Kidney epithelial cell (primary cell): ENCODE measurements at places on chromosomes 2 and 18.

- peak; percentile 57 for DNase-seq
Measured at GRCh38 chr2:12486205-12487118, 230.3 kb upstream of the TRIB2 start.

GRCh38 chr2:115161081-115161770, 718.8 kb downstream of the DPP10 start:
- no peak for DNase-seq

- no peak for DNase-seq
Measured at GRCh38 chr2:11939523-11939922, 193.1 kb downstream of the LPIN1 start.

- no peak for DNase-seq
Measured at GRCh38 chr2:190683802-190684201, 34.9 kb downstream of the NAB1 start.

DNA sequence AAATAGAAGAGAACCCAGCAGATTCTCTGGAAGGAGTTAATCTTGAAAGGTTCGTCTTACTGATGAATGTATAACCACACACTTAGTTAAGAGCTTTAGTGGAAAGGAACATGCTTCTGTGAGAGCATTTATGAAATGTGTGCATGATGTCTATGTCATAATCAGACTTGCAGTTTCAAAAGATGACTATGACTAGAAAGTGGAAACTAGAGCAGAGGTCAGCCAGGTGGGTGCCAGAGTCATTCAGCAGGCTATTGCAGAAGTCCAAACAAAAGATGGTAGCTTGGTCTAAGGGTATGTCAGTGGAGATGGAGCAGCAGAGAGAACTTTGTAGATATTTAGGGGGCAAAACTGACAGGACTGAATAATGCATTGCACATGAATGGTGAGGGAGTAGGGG, 825.8 kb downstream of the DCC start:
- DNase-seq = no peak

DNA sequence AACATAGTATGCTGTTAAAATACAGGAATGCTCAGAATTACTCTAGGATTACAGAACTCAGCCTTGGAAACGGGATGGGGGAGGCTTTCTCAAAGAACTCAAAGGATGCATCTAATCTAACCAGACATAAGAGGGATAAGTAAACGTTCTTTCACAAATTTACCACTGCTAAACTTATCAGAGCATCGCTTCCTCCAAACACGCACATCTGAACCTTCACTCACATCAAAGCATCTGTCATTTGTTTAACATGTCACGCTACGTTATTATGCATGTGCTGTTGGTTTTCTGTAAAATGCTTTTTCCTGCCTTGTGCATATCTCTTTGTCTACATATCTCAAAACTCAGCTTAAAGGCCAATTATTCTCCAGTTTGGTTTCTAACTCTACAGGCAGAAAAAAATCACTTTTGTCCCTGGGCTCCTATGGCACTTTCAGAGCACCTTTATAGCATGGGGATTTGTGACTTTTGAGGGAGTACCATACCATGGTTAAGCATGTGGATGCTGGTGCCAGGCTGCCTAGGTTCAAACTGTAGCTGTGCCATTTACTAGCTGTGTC, 106.7 kb upstream of the FSHR start:
- DNase-seq = no peak

DNA sequence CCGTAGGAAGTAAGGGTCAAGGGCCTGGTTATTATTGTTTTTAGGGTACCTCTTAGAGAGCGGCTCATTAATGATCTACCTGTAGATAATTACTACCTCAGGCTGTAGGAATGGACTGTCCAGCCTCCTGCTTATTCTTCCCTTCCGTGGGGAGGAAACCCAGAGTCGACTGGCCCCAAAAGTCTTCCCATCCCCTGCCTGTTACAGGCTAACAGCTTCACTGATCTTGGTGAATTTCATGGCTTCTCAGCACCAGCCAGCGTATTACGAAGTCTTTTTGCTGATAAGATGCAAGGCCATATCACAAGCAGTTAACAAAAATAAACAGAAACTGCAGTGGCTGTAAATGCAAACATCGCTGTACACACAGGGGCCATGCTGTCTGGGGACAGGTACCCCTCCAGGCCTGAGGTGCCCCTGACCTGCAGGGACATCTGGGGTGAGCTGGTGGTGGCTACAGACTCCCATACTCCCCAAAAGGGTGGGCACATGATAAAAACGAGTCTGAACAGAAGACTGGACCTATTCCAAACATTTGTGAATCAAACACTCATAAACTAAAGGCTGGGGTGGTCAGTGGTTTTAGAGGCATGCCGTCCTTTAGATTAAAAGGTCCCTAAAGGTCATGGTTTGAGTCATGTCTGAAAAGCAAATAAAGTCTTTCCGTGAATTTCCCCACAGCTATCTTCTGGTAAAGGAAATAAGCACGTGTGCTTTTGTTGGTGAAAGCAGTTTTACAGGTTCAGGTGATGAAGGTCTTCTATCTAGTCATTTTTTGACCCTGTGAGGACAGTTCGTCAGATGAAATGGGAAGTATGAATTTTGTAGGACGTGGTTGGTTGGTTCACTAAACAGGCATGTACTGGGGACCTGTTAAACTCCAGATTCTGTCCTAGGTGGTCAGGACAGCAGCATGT, 36.7 kb downstream of the TTC39C start:
- DNase-seq = no peak

DNA sequence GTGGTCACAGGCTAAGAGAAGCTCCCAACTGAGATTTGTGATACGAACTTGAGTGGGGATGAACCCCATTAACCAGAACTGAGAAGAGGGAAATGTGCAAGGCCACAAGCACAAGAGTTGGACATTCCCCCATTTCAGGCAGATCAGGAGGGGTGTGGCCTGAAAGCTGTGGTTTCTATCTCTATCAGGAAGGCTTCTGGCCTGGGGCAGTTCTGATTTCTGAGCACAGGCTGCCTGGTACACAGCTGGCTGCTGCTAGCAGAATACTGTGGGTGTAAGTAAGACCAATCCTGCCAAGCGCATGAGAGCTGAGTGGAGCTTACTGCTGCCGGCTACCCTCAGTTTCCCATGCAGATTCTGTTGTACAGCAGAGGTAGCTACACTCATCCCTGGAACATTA, 484.6 kb downstream of the SATB2 start:
- no peak for DNase-seq

- DNase-seq = peak; percentile 48
Measured at GRCh38 chr18:37481072-37481471, 84.5 kb downstream of the CELF4 start.

DNA sequence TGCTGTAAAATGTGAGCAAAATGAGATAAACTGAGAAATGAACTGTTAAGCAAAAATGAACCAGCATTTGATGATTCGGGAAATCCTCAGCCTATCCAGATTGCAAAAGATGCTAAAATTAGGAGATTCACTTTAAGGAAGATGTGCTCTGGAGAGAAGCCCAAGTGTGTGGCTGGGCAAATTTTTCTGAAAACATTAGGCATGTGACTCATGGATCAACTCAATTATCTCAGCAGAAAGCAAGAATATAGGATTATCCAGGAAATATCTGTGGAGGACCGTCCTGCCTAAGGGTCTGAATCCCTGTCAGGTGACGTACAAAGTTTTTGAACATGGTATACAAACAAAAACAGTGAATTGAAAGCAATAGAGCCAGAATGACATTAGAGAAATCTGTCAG, 1268.3 kb upstream of the TMEFF2 start:
- no peak for DNase-seq

DNA sequence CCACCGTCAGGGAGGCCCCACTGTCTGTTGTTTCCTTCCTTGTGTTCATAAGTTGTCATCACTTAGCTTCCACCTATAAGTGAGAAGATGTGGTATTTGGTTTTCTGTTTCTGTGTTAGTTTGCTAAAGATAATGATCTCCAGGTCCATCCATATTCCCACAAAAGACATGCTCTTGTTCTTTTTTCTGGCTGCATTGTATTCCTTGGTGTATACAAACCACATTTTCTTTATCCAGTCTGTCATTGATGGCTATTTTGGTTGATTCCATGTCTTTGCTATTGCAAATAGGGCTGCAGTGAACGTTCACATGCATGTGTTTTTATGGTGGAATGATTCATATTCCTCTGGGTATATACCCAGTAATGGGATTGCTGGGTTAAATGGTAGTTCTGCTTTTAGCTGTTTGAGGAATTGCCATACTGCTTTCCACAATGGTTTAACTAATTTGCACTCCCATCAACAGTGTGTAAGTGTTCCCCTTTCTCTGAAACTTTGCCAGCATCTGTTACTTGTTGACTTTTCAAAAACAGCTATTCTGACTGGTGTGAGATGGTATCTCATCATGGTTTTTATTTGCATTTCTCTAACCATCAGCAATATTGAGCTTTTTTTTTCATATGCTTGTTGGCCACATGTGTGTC, 156.6 kb upstream of the NOSTRIN start:
- DNase-seq = no peak

DNA sequence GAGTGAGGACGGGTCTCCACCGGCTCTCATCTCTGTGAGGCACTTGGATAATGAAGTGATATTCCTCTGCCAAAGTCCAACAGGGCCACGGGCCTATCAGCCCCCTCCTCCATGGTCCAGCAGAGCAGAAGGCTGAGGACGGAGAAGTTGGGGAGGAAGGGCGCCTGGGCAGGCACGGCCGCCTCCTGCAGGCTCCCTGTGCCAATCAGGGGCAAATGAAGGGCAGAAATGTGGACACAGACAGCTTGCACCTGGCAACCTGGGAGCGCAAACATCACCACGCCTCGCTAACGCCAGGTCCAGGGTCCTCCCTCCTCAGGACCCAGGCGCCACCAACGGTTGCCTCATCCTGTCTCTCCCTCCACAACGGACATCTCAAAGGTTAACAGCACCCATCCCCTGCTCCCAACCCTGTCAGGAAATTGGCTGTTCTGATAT, 24.3 kb downstream of the SMAD7 start:
- DNase-seq = no peak

DNA sequence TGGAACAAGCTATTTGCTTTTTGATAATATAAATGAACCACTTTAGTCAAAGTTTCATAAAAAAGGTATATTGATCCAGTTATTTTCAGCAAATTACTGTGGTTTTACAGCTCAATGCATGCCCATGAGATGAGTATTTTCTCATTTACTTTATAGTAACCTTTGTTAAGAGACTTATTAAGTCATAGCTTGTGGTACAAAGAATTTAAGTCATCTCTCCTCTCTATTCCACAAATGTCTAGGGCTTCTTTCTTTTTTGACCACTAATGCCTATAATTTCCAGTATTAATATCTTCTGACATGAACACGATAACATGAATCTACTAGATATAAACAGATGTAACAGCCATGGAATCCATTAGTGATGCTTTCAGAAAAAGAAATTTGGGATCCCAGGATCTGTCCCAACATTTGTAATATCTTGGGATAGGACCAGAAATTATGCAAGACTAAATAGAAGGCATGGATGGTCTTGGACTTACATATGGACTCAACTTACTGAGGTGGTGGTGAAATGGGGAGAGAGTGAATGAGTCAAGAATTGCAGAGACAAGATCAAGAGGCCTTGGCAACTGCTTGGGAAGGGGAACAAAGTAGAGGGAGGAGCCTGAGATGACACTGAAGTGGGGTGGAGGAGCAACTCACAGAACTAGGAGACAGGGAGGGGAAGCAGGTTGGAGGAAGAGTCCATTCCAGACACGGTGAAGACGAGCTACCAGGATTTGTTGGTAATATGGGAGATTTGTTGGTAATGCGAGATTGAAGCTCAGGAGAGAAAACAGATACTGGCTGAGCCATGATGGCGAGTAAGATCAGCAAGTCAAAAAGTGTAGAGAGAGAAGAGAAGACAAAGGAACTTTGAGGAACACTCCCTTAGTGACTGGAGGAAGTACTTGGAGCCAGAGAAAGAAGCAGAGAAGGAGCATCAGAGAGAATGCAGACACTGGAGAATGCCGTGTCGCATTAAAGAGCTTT, 42.4 kb upstream of the KDM3A start:
- DNase-seq = no peak

GRCh38 chr2:188425266-188425665, 133.6 kb downstream of the GULP1 start:
- no peak for DNase-seq

- DNase-seq = no peak
Measured at GRCh38 chr2:200463452-200463851, 46.4 kb downstream of the KCTD18 start.

DNA sequence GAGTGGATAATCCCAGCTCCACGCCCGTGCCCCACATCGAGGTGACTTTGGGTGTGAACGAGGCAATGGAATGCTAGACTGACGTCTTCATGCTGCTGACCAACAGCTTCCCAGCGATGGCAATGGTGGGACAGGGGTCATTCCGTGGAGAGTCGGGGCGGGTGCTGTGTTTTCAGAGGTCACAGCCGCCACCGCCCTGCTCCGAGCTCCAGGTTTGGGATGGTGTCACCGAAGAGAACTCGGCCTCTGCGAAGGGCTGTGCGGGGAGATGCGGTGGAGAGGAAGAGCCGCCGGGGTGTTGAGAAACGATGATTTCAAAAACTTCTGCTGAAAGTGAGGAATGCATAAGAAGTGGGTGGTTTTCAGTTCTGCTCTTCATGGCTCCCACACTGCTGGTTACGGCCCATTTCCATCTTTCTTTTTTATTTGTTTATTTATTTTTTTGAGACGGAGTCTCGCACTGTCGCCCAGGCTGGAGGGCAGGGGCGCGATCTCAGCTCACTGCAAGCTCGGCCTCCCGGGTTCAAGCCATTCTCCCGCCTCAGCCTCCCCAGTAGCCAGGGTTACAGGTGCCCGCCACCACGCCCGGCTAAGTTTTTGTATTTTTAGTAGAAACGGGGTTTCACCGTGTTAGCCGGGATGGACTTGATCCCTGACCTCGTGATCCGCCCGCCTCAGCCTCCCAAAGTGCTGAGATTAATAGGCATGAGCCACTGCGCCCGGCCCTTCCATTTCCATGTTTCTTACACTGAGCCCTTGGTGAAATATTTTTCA, 142.6 kb downstream of the RTP5 start:
- no peak for DNase-seq

DNA sequence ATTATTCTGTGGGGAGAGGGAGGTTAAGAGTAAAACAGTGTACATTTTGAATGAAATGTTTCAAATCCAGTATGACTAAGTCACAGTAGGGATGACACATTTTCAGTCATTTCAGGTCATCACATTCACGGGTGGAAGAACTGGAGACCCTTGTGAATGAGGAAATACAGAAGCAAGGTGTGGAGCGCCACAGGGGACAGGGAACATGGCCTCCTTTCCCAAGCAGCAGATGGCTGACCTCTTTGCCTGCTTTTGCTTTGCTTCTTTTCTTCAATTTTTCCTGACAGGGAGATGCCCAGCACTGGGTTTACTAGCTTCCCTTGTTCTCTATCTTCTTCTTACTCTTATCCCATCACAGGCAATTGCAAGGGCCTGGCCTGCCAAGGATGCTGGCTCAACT, 278.9 kb upstream of the DLGAP1 start:
- no peak for DNase-seq
